Fibroblast of pulmonary artery (primary cell): ENCODE measurements at places on chromosomes 2 and 18.

DNA sequence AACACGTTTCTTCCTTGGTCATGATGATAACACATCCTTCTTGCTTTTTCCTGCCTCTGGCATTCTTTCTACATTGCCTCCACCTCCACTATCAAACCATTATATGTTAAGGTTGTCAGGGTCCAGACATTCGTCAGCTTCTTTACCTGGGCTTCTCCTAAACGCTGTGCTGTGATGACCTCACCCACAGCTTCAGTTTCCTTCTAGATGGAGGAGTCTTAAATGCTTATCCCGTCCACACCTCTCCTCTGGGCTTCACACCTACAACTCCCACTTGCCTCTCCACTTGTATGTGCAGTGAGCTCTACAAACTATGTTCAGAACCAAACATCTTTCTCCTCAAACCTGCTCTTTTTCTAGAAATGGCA lies 666 bp upstream of the STAT1 start:
- DNase-seq = no peak

DNA sequence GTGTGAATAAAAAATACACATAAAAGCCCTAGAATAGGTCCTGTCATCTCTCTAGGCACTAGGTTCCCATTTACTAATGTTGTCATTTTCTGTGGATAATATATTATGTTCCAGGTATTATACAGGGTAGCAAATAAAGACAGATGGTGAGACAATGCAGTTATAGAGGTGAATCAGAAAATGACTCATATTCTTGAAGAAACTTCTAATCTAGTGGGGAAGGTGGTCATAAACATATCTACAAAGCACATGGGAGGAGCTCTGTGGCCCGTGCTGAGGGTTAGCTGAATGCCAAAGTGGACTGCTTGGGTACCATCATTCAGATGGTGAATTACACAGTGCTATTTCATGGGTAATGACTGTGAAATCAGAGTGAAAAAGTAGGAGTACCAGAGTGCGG lies 700.9 kb downstream of the ERBB4 start:
- DNase-seq = no peak

DNA sequence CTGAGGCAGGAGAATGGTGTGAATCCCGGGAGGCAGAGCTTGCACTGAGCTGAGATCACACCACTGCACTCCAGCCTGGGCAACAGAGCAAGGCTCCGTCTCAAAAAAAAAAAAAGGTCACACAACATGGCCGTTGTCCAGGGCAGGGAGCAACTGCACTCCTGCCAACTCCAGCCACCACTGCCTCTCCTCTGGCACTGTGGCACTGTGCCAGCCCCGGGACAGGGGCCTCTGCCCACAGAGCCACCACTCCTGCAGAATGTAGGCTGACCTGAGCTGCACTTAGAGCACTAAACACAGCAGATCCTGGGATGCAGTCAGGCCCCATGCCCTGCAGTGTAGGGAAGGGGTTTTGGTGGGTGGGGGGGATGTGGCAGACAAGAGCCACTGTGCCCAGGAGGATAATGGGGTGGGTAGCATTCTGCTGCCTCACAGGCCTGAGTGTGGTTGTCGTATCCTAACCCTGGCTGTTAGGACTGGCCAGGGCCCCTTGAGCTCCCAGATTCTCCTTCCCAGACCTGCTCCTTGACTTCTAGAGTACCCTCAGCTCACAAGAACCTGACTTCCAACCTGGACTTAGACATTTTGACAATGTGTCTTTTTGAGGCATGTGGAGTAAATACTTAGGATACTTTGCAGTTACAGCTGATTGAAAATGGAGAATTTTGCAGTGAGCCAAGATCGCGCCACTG lies 69.4 kb upstream of the SH3RF3 start:
- DNase-seq = no peak

GRCh38 chr2:191749181-191749540 lies 71.2 kb downstream of the NABP1 start:
- no peak for DNase-seq

DNA sequence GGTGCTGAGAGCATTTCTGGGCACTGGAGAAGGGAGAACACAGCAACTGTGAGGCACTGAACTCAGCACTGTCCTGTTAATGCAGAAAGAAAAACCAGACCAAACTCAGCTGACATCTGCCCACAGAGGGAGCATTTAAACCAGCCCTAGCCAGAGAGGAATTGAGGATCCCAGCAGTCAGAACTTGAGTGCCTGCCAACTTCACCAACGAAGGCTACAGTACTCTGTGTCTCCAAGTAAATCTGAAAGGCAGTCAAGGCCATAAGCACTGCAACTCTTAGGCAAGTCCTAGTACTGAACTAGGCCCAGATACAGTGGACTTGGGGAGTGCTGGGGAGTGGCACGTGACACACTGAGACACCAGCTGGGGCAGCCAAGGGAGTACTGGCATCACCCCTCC lies 176.2 kb upstream of the ZC3H15 start:
- DNase-seq = peak; percentile 77

DNA sequence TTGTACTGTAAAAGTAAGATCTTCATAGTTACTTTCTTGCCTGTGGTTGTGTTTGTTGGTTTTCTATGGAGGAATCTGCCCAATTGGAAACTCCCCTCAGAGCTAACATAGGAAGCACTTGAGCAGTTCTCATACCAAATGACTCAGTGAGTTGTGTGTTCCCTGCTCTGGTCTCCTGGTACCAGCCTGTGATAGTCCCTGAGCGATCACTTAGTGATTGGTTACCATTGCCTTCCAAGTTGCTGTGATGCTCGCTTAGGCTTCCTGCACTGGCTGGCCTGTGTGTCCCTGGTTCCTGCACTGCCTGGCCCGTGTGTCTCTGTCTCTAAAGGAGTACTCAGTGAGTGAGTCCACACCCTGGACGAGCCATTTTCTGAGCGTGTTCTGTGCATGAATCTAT lies 133.0 kb downstream of the MAP4K4 start:
- DNase-seq = peak; percentile 60

- DNase-seq = no peak
These were observed 49.8 kb upstream of the SLC1A4 start for GRCh38 chr2:64939332-64939917.

DNA sequence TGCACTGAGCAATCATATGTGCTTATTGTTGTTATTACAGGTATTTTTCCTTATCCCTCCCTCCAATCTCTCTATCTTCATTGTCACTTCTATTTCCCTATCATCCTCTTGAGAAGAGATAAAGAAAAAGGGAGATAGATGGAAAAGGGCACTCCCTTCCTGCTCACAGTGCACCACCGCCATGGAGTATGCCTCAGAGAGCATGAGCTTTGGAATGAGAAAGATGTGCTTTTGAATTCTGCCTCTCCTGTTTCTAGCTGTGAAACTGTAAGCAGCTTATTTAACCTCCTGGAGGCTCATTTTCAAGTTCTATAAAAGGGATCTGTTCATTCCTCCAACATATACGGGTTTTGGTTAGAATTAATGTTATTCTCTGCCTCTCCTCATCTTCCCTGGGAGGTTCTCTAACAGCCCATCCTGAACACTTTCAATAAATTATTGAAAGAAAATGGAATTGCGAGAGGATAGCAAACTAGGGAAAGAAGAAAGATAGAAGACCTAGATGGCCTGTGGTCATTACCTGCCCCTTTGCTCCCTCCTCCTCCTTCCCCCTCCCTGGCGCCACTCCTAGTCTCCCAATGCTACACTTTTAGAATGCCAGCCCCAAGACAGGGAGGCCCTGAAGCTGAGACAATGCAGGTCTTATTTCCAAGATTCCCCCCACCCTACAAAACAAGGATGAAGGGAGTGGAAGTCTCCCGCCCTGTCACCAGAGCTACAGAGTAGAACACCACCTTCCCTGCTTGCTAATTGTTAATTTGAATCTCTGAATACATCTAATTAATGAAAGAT lies 37.8 kb downstream of the FIGN start:
- DNase-seq = no peak

DNA sequence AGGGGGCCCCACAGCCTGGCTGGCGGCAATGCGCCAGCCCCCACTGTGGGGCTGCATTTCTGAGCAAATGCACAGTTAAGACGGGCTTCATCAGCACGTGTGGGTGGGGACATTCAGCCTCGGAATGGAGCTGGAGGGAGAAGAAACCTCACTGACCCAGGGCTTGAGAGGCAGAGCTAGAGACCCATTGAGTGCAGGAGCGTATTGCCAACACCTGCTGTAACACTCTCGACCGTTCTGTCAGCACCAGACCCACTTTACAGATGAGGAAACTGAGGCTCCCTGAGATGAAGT lies 200.9 kb upstream of the RAB6C start:
- no peak for DNase-seq

GRCh38 chr18:7516266-7517117 lies 50.6 kb upstream of the PTPRM start:
- no peak for DNase-seq

DNA sequence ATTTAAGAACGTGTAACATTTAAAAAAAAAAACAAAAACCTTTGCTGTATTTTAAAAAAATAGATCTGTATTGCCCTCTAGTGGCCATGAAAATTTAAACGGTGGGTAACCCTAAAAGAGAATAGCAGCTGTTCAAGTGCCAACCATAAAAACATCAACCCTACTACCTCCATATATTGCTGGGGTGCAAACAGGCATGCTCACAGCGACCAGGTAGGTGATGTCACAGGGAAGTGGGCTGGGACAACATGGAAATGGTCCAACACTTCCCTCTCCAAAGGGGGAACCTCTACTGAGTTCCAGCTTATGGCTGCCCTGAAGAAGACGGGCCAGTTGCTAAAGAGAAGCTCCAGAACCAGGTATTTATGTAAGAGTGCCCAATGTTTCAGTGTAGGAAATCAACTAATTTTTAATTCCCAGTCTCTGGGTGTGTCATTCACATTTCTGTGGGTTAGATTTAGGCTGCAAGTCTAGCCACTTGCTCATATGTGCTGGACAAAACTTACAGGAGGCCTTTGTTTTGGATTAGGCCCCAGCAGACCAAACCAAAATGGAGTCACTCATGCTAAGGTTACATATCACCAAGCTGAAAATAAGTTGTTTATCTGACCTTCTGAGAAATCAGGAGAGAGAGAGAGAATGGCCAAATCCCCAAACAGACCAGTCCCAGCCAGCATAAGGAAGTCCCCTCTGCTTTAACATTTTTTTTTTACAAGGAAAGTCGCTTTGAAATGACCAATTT lies 54.5 kb downstream of the SKA1 start:
- DNase-seq = peak; percentile 62

GRCh38 chr2:138596403-138596802 lies 94.8 kb downstream of the SPOPL start:
- DNase-seq = no peak

- DNase-seq = no peak
These were observed 34.6 kb downstream of the ADCY3 start for GRCh38 chr2:24885221-24886125.

DNA sequence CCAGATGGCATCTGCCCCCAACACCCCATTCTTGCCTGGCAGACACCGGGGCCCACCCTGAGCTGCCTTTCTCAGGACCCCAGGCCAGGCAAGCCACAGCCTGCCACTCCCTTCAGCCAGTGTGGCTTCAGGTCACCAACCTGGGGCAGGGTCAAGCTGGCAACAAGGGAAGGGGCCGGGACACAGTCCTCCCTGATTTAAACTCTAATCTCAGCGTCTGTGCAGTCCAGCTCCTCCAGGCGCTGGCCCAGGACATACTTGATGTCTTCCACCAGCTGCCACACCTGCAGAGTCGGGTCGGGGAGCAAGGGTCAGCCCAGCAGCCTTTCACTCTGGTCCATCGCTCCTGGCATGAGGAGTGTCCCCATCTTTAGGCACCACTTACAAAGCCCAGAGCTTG lies 29.0 kb upstream of the ALPP start:
- DNase-seq = no peak

GRCh38 chr18:24876266-24876665 lies 415.8 kb downstream of the HRH4 start:
- no peak for DNase-seq

DNA sequence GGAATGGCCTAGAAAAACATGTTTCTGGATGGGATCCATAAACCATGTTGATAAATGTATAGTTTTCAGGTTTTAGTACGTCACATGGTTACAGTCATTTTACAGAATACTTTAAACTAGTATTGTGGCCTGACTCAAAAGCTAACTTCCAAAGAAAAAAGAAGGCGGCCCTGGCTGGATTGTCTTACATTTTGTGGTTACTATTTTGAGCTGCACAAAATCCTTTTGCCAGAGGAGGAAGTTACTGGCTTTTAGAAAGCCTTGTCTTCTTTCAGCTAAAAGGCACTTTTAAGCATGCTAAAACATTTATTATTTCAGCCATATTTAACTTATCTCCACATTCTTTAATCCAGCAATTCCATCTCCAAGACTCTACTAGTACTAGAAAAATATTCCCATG lies 227.9 kb downstream of the CDH2 start:
- no peak for DNase-seq

DNA sequence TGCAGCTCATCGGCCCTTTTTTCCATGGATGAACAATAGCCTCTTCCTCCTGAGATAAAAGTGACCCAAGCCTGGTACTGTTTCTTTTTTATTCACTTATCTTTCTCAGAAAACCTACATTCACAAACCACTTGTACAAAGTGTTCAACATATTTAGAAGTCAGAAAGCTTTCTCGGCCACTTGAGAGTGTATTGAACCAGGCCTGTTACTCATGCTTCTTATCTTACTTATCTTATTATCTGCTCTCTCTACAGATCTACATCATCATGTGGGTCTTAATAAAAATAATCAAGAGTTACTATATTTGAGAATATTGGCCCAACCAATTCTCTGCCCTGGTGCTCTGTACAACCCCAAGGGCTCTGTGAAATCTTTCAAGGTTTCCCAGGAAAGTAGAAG lies 242.1 kb downstream of the MREG start:
- DNase-seq = no peak

- DNase-seq = peak; percentile 21
These were observed 23.4 kb downstream of the DAPL1 start for GRCh38 chr2:158818511-158818910.

- DNase-seq = no peak
These were observed 49.4 kb upstream of the APCDD1 start for GRCh38 chr18:10405014-10405493.

GRCh38 chr18:30280861-30281470 lies 761.6 kb downstream of the DSC3 start:
- DNase-seq = peak; percentile 81

GRCh38 chr2:70083344-70084156 lies 3.7 kb upstream of the PCBP1 start:
- no peak for DNase-seq

DNA sequence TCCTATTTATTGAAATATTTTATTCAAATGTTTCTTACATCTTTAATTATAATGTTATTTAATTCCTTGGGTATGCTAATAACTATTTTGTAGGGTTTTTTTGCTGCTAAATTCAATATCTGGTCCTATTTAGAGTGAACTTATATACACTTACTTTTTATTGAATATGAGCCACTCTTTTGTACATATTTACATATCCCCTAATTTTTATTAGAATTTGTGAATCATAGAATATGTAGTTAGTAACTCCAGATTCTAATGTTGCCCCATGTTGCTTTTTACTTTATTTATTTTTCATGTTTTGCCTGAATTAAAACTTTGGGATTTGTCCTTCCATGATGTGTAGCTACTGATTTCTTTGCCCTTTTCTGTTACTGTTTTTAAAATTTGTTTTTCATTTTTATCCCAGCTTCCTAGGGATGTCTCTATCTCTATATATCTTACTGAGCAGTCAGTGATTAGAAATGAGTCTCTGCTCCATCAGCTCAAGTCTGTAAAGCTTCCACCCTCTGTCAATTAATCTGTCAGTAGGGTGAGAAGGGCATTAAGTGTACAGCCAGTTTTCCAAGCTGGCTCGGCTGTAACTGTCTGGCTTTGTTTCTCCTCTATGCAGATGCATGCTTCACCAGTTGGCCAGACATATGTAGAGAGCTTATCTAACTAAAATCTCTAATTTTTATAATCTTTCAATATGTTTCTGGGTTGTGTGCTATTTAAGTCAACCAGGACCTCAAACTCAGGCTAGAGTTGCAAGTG lies 256.9 kb downstream of the CDH19 start:
- no peak for DNase-seq
